WTC11 (cell line): ENCODE measurements at places on chromosomes 12 and 14. TPM values are rescaled to one million over a fixed set of nuclear protein-coding genes. Genes with fewer than 3 reads are reported as not detected.

The TSPAN31 gene
- 9.9 to 18.6 TPM (median 18.4 TPM) in 3 replicates for total RNA-seq

The AHNAK2 gene
- 3.3 to 3.5 TPM (median 3.4 TPM) in 3 replicates for total RNA-seq

The GALNT8 gene
- total RNA-seq = 6.0 to 8.8 TPM (median 7.2 TPM) in 3 replicates

DNA sequence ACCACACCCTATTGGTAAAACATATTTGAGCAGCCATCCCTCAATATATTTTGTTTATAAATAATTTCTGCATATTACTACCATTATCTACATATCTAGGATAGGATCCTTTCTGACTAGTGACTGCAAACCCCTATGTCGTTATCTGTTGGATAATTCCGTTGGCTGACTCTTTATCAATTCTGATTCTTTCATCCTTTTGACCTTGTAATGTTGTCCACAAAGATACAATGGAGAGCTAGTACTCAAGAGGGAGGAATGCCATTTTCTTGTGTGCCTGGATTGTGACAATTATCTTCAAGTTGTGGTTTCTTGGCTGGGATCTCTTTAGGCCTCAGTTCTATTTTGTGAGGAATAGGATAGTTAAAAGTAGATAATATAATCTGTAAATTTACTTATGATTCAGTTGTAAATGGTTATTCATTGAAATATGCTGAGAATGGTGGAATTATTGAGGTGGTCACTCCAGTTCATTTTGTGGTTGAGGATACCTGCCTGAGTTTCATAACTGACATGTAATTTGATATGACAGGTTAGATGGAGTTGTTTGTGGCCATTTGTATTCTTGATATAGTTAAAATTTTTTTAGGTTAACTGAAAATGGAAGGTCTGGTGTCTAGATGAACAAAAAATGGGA, 10.1 kb downstream of the CHST11 start:
- H3K36me3 ChIP-seq = no peaks in the 10 kb centered on the region
- peaks cover 19% of the 10 kb centered on the region for H3K4me1 ChIP-seq
- no peak for DNase-seq

DNA sequence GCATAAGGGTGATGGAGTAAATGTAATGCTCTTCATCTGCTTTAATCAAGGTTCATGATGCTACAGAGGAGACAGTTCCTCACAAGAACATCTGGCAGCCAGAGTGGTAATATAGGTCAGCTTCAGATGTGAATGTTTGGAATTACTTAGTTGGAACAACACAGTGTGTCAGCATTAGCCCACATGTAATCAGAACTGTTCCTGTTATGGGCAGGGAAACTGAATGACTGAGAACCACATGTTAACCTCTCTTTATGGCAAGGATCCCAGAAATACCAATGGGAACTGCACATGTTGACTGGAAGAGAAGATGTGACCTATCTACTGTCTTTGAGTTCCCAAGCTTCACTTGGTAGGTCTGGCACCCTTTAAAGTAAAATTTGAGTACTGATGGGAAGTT, 390.1 kb upstream of the PDE3A start:
- H3K27me3 ChIP-seq = no peaks in the 10 kb centered on the region
- no peak for DNase-seq
- H3K36me3 ChIP-seq = no peaks in the 10 kb centered on the region
- H3K4me1 ChIP-seq = no peaks in the 10 kb centered on the region
- H3K4me3 ChIP-seq = no peak overlapping the region

DNA sequence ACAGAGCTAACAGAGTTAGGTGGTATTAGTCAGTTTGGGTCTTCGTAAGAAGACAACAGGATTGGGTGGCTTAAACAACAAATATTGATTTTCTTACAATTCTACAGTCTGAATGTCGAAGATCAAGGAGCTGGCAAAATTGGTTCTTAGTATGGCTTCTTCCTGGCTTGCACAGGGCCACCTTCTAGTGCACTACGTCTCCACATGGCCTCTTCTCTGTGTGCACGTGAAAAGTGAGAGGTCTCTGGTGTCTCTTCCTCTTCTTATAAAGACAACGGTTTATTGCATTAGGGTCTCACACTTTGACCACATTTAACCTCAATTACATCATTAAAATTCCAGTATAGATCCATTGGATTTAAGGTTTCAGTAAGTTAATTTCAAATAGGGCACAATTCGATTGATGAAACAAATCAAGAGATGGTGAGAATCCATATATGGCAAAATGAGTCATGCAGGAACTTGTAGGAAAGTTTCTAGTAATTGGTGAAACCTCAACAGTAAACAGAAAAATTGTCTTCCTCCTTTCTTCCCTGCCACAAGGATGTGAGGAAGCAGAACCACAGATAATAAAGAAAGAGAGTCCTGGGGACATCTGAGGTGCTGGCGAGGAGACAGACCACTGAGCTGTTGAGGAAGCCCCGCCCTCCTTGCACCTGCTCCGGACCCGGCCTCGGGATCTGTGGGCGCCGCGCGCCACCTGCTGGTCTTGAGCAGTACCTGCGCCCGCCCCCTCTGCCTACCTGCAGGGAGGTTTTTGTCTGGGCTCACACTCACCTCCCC, 846.7 kb downstream of the TMEM121 start:
- no peak overlapping the region for H3K4me3 ChIP-seq
- no peaks in the 10 kb centered on the region for H3K4me1 ChIP-seq
- peaks cover 87% of the 10 kb centered on the region for H3K36me3 ChIP-seq
- peaks cover 13% of the 10 kb centered on the region for H3K27me3 ChIP-seq
- H3K27ac ChIP-seq = no peak overlapping the region

GRCh38 chr14:39766397-39767000, 334.3 kb upstream of the FBXO33 start:
- peak; percentile 39 for DNase-seq
- H3K27ac ChIP-seq = no peak overlapping the region
- H3K4me3 ChIP-seq = no peak overlapping the region
- H3K27me3 ChIP-seq = no peaks in the 10 kb centered on the region

DNA sequence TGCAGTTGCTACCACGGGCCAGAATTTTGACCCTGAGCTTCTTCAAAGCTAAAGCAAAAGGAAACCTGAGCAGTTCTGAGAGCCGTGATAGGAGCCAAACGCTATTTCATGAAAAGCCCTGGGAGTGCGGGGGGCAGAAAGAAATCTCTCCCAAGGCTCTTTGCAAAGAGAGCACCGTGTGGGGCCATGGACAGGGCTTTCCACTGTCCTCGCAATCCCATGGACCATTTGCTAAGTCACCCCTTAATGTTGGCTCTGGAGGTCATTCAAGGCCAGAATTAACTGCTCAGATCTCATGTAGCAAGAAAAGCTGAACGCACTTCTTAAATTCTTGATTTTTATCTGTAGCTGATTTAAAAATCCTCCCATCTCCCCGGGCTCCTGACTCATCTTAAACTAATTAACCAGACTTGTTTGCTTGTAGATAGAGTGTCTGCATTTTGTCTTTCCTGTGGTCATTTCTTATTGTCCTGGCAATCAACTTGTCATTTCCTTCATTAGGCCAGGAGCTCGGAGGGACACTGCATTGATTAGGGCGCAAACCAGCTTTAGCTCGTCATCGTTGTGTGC, 24.8 kb downstream of the CLSTN3 start:
- H3K36me3 ChIP-seq = peaks cover 5% of the 10 kb centered on the region; the same call in 1 of the 2 replicates
- no peak overlapping the region for H3K4me3 ChIP-seq
- H3K27me3 ChIP-seq = no peaks in the 10 kb centered on the region
- H3K27ac ChIP-seq = no peak overlapping the region
- no peaks in the 10 kb centered on the region for H3K4me1 ChIP-seq

DNA sequence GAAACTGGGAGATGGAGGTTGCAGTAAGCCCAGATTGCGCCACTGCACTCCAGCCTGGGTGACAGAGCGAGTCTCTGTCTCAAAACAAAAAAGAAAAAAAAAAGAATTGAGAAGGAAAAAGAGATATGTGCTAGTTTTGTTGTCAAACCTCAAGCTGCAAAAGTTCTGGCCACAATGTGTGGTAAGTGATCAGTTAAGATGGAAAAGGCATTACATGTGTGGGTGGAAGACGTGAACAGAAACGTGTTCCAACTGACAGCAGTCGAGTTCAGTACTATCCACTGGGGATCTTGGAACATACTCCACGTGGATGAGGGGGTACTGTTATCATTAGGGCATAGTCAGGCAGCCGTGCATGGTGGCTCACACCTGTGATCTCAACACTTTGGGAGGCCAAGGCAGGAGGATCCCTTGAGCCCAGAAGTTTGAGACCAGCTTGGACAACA, 17.3 kb downstream of the GPR68 start:
- H3K27me3 ChIP-seq = 0 out of 2 replicates have a peak, but pooled peaks cover 2% of the 10 kb centered on the region
- DNase-seq = no peak
- H3K27ac ChIP-seq = no peak overlapping the region
- H3K36me3 ChIP-seq = peaks cover 20% of the 10 kb centered on the region

- H3K27me3 ChIP-seq = no peaks in the 10 kb centered on the region
- H3K4me3 ChIP-seq = no peak overlapping the region
- H3K36me3 ChIP-seq = no peaks in the 10 kb centered on the region
- peaks cover 3% of the 10 kb centered on the region; the same call in 1 of the 2 replicates for H3K4me1 ChIP-seq
These were observed 1222.4 kb upstream of the USP15 start for GRCh38 chr12:61037792-61038191.
